ENCODE measurements at places on chromosomes 1 and 21.

GRCh38 chr1:202002507-202002906 lies 7.9 kb upstream of the ELF3 start:
- no peak for DNase-seq

DNA sequence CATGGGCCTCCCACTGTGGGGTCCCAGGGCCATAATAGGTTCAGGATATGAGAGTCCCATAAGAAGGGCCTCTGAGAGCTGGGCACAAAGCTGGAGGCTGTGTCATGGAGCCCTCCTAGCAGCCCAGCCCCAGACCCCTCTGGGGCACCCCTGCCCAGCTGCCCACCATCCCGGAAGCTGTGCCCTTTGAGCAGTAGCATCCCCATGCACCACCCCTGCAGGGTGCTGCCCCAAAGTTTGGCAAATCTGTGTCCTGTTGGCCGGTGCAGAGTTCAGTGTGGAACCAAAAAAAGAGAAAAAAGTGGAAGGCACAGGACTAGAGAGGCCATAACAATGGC lies 17.6 kb downstream of the TNNT2 start:
- DNase-seq: no peak

DNA sequence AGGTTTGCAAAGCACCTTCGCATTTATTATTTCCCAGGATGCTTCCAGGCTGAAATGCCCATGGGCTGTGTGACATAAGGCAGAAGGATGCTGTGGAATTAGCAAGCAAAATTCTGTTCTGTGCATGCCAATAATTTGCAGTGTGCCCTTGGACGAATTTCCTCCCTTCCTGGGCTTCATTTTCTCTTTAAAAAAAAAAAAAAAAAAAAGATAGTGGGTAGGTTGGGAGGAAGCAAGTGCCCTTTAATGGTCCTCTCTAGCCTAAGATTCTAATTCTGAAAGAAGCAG lies 2.5 kb upstream of the ID3 start:
- DNase-seq: no peak

DNA sequence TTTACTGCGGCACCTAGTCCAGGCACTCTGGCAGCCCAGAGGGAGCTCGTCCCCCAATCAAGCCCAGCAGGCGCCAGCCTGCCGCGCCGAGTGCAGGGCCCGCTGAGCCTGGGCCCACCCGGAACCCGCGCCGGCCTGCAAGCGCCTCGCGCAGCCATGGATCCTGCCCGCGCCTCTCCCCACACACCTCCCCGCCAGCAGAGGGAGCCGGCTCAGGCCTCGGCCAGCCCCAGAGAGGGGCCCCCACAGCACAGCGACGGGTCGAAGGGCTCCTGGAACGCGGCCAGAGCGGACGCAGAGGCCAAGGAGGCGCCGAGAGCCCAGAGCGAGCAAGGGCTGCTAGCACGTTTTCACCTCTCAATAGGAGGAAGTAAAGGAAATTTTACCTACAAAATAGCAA lies 767.0 kb downstream of the MRPL39 start:
- DNase-seq: no peak

- DNase-seq: peak; percentile 69
Measured at GRCh38 chr1:85576642-85577418, 3.7 kb upstream of the CCN1 start.

DNA sequence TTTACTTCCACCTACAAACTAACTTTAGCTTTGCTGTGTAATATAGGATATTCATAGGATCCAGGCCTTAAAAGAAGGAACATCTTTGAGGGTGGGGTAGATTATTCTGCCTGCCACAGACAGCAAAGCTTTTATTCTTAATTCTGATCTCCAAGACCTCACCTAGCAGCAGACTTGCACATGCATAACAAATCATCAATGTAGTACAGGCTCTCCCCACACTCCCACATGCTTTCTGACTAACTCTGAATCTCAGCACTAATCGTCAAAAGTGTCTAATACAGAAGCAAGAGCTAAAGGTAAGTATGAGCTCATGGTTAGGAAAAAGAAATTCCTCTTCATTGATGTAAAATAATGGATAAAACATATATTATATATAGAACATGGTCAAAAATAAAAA lies 1468.5 kb upstream of the B3GALT2 start:
- no peak for DNase-seq

DNA sequence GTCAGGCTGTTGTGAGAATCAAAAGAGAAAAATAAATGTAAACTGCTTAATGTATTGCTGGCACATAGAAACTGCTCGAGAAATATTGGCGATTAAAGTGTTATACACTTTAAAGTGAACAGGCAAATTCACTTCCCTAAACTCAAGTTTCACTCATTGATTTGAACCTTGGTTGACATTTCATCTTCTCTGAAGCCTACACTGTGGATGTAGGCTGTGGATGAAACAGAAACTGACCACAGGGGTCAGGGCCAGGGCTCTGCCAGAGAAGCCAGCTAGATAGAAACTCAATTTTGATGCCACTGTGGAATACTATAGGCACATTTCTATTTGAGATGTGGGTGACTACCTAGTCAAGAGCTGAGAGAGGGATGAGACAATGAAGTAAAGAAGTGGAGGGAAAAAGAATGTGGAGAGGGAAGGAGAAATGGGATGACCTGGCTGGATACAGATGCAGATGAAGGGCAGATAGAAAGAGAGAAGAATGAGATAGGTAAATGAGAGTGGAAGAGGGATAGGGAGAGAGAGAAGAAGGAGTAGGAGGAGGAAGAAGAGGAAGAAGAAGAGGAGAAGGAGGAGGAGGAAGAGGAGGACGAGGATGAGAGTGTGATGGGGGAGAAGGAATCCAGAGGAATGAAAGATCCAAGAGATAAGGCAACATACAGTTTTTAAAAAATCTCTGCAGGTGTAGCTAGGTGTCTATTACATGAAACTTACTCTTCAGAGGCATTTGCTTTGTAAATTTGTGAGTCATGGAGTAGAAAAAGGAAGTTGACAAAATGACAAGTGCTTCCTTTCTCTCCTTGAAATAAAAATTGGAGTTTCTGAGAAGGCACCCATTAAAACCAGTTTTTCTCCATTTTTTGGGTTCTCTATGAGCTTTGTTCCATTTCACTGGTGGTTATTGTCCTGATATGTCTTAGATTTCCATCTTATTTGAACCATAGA lies 17.4 kb upstream of the CD1D start:
- DNase-seq: no peak

GRCh38 chr1:200281201-200281835 lies 128.5 kb downstream of the ZNF281 start:
- DNase-seq: no peak

DNA sequence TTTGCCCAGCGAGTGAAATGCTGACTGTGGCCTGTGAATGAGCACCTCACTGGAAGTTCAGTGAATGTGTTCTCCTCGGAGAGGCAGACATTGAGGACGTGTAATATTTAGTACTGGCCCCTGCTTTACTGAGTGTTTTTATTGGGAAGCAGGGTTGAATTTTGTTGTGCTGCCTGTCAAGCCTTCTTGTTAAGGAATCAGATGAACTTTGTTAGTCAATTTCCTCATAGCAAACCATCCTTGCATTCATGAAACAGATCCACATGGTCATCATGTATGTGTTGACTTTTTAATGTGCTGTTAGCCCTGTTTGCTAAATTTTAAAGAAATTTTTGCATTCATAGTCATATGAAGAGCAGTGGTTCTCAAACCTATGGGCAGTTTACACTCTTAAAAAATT lies 47.9 kb downstream of the AGPAT3 start:
- no peak for DNase-seq

GRCh38 chr1:60431593-60431992 lies 358.0 kb upstream of the C1orf87 start:
- DNase-seq: no peak

- no peak for DNase-seq
Measured at GRCh38 chr1:181092883-181093458, 4.5 kb downstream of the IER5 start.

DNA sequence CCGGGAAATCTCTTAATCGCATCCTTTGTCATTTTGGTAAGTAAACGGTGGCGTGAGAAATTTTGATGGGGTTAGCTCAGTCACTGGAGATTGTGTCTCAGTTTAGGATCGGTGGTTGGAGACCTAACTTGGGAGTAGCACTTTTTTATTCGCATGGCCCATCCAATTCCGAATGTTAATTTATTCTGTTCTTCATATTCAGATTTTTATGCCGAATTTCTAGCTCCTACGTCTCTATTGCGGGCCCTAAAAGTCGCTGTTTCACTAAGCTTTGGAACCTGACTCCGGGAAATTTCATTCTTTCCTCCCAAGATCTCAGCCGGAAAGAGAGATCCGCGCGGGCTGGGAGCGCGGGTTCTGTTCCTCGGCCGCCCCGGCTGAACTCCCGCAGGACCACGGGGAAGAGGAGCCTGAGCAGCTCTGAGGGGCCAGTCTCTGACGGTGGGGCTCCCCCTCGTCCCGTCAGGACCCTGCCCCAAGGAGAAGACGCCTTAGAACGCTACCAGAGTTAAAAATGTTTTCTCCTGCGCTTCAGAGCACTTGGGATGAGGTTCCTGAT lies 279.7 kb downstream of the FAM72C start:
- no peak for DNase-seq

DNA sequence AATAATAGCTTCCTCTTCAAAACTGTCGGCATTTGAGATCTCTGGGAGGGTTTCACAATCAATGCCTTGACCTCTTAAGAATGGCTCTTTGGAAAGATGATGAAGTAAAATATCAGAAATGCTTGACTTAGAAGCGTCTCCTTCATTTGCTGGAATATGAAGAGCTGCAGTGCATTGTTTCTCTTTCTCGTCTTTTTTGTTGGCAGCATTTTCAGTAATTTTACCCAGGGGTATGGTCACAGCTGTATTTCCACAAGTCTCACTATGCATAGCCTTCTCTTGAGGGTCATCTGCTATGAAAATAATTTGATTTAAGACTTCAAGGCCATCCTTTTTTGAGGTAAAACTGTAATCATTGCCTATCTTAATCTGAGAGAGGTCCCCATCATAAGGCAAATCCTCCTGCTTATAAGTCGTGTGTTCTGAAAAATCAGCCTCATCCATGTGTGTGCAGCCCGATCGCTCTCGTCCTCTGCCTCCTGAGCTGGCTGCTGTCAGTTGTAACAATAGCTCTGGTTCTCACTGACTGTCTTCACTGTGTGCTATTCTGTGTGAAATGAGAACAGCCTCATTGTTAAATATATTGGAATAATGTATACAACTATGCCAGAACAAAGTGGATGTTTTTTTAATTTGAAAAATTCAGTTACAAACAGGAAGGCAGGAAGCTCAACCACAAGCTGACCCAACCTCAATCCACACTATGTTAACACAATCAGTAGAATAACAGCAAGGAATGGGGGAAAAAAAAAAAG lies 4.5 kb downstream of the AKNAD1 start:
- peak; percentile 58 for DNase-seq

- no peak for DNase-seq
Measured at GRCh38 chr1:40834968-40835545, 27.1 kb downstream of the CITED4 start.

DNA sequence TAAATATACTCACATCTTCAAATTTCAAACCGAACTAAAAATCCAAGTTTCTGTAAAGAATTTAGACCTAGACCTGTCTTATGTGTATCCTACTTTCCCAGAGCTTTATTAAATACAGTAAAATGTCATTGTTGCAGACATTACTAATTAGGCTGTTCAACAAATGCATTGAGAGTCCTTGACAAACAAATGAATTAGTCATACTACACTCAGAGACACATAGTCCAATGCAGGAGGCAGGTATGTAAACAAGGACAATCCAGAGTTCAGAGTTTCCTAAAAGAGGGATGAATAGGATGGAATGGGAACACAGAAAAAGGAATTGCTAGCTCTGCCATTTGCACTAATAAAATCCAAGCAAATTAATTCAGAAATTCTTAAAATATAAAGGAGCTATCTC lies 1.6 kb upstream of the EGLN1 start:
- DNase-seq: no peak

DNA sequence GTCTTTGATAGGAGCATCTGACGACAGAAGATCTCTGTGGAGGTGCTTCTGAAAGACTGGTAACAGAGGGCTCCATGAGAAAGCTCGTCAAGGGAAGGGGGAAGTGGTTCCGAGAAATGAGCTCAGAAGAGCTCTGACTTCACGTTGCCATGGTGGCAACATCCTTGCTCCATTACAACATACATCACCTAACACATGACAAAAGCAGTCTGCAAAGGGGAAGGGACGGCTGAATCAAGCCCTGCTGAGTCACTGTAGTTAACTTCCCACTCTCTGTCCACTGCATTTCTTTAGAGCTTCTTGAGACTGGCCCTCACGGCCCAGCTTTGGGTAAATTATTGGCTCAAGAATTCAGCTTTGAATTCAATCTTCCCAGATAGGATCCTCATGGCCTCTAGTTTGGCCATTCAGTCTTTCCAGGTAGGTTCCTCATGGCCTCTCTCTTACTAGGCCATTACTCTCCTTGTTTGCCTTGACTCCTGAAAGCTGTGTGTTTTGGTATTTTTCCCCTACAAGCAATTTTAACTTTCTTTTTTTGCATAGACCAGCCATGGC lies 88.0 kb upstream of the ZNF648 start:
- DNase-seq: peak; percentile 95

- DNase-seq: no peak
Measured at GRCh38 chr1:45033356-45033755, 21.3 kb downstream of the UROD start.

DNA sequence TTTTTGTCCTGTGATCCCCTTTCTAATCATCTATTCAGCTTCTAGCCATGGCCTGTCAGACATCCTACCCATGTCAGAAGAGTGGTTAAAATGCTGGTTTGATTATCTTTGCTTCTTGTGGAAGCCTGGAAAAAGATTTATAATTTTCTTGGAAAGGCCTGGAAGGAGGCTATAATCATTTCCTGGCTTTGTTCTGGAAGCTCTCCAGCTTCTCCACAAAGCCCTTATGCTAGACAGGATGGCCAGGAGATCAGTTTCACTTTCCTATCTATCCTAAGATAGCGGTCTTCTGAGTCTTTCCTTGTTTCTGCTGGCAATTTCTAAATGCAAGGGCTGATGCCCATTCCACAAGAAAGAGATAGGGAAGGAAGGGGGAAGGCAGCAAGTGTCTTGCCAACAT lies 90.9 kb upstream of the SLC44A3 start:
- DNase-seq: no peak

DNA sequence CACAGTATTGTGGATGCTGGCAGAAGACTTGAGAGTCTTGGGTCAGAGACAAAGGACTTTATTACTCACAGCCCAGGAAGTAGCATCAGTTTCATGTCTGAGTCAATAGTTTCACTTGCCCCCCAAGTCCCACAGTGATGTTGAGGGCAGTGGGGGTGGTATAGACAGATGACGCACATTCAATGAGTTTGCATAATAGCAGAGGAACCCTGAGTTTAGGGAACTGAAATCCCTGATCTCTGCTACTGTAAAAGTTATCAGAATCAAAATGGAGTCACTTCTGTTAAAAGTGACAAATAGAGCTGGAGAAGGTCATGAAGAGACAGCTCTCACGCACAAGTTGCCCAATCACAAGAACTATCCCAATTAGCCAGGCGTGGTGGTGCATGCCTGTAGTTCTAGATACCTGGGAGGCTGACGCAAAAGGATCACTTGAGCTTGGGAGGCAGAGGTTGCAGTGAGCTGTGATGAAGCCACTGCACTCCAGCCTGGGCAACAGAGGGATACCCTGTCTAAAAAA lies 11.5 kb upstream of the HCRTR1 start:
- DNase-seq: peak; percentile 75

GRCh38 chr1:97761637-97762036 lies 159.2 kb downstream of the DPYD start:
- no peak for DNase-seq

- no peak for DNase-seq
Measured at GRCh38 chr1:227112538-227112937, 172.4 kb downstream of the COQ8A start.
